ENCODE measurements at places on chromosomes 4 and X.

DNA sequence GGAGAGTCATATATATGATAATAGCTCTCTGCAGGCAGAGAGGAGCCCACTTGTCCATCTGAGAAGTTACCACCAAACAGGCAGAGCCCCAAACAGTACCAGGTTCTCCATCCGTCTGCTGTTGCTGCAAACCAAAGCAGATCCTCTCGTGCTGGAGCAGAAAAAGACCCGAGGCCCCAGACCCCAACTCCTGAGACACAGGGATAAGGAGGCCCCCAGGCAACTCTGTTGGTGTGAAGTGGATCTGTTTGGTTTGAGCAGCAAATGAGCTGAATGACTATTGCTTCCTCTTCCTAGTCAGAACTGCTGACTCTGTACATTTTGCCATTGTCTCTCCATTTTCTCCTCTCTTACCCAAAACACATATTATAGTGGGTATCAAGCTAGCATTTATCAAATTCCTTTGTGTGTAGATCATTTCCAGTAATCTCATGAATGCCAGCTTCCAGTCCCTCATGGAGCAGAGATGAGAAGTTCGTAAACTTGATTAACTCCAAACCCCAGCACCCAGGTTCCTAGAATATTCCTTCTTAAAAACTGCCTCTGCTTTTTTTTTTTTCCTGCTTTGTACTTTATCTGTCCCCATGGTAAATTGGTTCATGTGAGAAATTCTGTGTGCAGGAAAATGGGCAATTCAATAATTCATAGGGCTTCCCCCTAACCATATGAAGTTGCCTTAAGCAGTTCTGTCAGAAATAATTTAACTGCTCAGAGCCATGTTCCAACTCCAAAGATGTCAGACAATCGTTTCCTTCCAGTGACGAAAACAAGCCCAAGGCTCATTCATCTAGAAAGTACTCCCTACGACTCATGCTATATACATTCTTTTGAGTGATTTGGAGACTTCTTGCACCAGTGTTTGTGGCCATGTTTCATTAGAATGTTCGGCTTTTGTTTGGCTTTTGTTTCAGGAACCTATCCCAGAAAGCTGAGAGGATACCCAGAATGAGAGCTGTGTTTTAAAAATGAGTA, 98.6 kb upstream of the ATXN3L start:
- DNase-seq = no peak

- no peak for DNase-seq
These were observed 554 bp downstream of the KLHL15 start for GRCh38 chrX:24026432-24026831.

DNA sequence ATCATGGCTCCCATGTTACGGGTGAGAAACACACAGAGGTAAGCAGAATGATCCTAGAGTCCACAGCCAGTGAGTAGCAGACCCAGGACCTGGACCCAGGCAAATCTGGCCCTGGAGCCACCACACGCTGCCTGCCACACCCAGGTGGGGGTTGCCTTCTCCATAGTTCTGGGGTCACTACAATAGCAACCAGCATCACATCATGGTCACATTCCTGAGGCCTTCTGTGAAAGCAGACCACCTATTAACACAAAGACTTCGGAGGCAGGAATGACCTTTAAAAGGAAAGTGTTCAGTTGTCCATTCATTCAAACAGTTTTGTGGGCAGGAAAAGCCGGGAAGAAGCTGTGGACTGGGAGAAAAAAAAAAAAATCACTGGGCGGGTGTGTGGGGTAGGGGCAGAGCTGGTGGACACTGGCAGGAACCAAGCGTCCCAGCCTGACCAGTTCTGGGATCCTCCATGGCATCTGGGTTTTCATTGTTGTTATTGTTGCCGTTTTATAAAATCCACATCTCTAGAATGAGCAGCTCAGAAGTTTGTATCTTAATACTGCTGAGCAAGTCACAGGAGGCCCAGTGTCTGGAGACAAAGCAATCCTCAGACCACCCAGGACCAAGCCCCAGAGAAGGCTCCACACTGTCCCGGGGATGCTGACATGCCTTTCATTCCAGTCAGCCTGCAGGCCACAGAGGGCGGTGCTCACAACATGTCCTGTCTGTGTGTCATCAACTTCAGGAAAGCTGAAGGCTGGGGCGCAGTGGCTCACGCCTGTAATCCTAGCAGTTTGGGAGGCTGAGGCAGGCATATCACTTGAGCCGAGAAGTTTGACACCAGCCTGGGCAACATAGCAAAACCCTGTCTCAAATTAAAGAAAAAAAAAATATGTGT, 67.0 kb downstream of the SEL1L3 start:
- DNase-seq = no peak

- no peak for DNase-seq
These were observed 149.5 kb upstream of the SH3RF1 start for GRCh38 chr4:169420291-169420690.

- no peak for DNase-seq
These were observed 38.6 kb upstream of the GPR101 start for GRCh38 chrX:137072396-137072795.

DNA sequence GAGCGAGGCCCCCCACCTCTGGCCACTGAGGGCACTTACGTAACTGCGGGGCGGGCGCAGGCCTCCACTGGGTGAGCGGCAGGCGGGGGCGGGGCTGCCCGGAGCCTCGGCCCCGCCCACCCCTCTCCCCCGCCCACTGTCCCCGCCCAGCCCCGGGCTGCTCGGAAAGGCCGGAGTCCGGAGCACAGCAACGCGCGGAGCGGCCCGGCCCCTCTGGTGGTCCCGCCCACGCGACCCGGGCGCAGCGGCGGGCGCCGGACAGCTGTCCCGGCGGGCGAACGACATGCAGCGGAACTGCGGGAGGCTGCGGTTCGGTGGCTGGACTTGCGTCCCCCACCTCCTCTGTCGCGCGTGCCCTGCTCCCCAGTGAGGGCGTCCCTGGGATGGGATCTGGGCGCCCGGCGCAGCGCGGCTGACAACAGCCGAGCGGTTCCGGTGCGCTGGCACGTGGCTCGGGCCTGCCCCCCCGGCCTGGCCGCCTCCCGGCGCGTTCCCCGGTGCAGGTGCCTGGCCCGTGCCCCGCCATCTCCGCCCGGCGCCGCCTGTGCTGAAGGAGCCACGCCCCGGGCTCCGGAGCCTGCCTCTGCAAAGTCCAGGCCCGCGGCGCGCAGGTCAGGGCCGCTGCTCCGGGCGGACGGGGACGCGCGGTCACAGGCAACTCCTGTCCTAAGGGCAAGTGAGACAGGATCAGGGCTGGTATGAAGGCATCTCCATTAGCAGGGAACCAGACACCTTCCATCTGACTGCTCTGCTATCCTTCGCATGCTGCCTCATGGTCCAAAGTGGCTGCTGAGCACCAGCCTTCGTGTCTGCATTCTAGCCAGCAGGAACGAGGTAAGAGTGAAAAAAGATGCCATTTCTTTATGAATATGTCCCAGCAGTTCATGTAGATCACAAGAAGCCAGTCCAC, 21.8 kb upstream of the JAKMIP1 start:
- DNase-seq = no peak

- no peak for DNase-seq
These were observed 287.7 kb upstream of the PCDH18 start for GRCh38 chr4:137819964-137820383.

- no peak for DNase-seq
These were observed 19.9 kb upstream of the TXK start for GRCh38 chr4:48153791-48154550.

- DNase-seq = no peak
These were observed 301.8 kb upstream of the CTSO start for GRCh38 chr4:156255230-156256007.

GRCh38 chr4:188433741-188434315, 294.6 kb downstream of the TRIML1 start:
- no peak for DNase-seq

GRCh38 chr4:76993787-76994641, 44.5 kb downstream of the SEPTIN11 start:
- peak; percentile 16 for DNase-seq

GRCh38 chr4:92953462-92953861, 649.7 kb downstream of the GRID2 start:
- DNase-seq = no peak

- DNase-seq = no peak
These were observed 117.4 kb downstream of the DIPK2B start for GRCh38 chrX:45083314-45083713.

GRCh38 chr4:85459736-85460135, 15.2 kb upstream of the ARHGAP24 start:
- DNase-seq = no peak

GRCh38 chrX:150887906-150888465, 10.5 kb downstream of the CD99L2 start:
- no peak for DNase-seq

DNA sequence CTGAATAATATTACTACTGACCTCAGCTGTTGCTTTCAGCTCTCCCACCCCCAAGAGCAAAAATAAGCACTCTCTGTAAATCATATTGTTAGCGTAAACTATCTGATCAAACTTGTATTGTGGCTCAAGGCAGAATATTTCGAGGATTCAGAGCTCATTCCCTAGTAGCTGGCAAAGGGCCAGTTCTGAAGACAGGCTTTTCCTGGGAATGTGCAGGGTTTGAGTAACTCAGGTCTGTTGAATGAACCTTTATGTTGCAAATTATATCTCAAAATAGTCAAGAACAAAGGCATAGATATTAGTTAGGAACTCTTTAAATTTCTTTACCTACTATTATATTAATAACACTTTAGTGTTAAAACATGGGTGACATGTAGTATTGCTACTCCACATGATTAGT, 454.9 kb downstream of the CCSER1 start:
- no peak for DNase-seq

- DNase-seq = no peak
These were observed 8.1 kb upstream of the DTHD1 start for GRCh38 chr4:36273276-36273675.

DNA sequence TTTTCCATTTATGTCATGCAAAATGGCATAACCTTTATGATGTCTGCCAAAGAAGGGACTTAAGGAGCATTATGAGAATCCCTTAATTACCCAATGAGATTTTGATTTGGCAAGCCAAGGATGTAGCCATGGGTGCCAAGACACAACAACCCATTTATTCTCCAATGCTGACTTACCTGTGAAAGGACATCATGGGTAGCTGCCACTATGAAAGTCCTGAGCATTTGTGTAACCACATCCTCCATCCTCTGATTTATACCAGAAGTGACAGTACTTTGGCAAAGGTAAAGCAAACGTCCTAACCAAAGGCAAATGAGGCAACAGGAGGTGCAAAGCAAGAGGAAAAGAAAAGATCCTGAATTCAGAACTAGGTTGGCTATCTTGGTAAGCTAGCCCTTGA, 87.3 kb upstream of the EMCN start:
- no peak for DNase-seq

DNA sequence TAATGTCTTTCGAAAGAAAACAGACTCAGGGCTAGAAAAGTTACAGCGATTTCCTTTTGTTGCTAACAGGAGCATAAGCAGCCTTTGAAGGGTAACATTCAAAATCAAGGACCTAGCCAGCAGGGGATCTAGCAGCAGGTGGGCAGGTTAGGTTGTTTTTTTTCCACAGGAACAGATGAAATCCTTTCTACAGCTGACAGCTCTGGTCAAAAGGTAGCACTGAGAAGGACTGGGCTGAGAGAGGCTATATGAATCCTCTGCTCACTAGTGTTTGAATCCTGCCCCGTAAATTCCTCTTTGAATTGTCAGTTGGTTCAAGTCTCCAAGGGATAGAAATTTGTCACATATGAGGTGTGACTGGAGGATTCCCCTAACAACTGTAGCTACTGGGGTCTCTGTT, 188.2 kb downstream of the SH2D1A start:
- DNase-seq = no peak

DNA sequence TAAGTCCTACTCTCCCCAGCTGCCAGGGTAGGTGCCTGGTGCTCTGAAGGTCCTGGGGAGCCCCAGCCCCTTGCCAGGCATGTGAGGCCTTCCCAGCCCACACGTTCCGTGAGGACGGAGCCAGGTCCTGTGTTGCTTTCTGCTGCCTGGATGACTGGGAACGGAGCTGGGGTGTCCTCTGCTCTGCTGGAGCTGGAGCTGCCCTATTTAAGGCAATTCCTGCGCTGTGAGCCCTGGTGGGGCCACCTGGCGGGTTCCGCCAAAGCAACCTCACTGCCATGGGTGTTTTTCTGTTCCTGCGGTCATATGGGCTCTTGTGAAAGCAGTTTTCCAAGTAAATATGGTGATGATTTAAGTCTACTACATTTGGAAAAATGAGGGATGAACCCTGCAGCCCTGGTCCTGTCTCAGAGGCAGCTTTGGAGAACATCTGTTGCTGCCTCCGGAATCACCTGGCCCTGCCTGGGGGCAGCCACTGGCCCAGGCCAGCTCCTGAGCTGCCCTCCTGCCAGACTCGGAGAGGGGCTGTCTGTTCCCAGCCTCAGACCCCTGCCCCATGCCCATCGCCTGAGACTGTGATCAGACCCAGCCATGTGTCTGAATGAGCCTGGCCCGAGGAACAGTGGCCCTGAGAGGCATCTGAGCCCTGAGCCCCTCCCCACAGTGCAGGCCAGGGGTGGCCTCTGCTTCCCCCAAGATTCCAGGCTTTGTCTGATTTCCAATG, 33.2 kb downstream of the FGFRL1 start:
- DNase-seq = no peak

DNA sequence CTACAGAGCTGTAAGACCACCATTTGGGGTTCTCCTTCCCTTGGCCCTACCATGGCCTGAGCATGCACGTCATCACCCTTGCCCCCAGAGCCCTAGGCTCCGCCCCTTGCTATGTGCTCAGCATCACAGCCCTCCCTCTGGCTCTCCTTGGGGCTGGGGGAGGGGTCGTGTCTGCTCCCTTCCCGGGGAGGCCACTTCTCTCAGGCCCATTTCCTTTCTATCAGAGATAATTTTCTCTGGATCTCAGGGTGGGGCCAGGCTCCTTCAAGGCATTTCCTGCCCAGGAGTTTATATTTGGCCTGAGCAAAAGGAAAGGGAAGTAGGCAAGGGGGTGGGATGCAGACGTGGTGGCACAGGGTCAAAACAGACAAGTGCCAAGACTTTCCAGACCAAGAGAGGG, 55.9 kb downstream of the STARD8 start:
- DNase-seq = no peak

DNA sequence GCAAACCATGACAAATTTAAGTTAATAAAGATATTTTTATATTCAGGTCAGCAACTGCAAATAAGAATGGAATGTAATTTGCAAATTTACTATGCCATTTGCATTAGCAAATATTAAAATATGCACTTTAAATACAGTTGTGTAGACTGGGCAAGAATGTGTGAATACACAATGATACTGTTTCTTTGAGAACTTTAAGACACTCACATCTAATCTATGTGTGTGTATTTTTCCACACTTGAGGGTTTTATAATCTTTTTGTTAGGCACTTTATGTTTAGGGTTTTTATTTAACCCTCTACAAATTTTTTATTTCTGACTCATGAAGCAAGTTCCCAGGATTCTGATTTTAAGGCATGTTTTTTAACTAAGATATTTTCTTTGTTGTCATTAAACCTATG, 23.9 kb upstream of the NDNF start:
- no peak for DNase-seq

DNA sequence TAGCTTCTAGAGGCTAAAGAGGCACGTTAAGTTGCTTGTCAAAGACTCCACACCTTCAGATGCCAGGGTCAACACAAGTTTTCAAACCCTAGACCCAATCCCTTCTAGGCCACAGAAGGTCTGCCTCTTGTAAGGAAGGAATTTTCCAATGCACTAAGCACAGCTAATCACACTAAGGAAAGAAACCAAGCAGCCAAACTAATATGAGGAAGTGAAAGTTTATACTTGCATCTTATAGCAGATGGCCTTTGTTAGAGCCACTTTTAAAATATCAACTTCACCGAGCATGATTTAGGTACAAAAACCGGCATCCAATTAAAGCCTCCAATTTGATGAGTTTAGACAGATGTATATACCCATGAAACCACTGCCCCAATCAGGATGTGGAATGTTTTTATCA, 9.9 kb downstream of the FHL1 start:
- no peak for DNase-seq

- DNase-seq = no peak
These were observed 29.2 kb downstream of the NUDT9 start for GRCh38 chr4:87451537-87451936.

GRCh38 chrX:146396409-146396808, 413.2 kb upstream of the CXorf51B start:
- no peak for DNase-seq

Data from stimulated activated CD8-positive, alpha-beta memory T cell treated with anti-CD3 and anti-CD28 coated beads, Interleukin-2, amount 100 ng/mL, for 1 hour (primary cell).